ENCODE measurements at places on chromosomes 12 and 14.

DNA sequence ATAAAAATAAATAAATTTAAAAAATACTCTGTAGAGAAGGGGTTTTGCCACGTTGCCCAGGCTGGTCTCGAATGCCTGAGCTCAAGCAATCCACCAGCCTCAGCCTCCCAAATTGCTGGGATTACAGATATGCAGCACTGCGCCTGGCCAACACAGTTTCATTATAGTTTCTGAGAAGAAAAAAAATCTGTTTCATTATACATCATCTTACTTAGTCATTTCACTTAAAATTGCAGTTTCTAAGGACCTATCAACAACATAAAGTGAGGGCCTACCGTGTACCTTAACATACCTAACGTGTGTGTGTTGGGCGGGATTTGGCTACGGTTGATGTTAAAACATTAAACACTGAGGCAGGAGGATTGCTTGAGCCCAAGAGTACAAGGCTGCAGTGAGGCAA, 28.3 kb downstream of the P2RX2 start:
- DNase-seq: no peak

GRCh38 chr14:81309511-81309910, 88.8 kb upstream of the GTF2A1 start:
- DNase-seq: no peak

DNA sequence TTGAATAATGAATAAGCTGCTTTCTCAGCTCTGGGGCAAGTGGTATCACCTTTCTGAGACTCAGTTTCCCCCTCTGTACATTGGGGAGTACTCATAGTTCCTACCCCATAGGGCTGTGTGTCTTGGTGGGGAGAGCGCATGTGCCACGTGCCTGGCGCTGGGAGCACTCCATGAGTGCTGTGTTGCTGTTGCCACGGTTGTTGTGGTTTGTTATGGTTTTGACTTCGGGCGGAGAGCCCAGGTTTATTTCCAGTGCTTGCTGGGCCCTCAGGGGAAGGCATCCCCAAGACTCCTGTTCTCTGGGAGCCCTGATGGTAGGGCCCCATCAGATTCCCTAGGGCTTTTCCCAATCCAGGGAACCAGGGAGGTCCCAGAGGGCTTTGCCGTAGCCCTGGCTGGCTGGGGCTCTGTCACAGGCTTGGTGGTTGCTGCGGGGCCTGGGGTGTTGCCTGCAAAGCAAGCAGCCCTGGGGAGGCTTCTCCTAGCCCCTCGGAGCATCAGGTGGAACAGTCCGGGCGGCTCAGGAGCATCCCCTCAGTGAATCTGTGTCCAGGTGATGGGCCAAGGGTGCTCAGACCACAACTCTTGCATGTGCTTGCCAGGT, 18.6 kb downstream of the SH2B3 start:
- DNase-seq: no peak

GRCh38 chr12:131204416-131205274, 250.9 kb downstream of the ADGRD1 start:
- DNase-seq: no peak

DNA sequence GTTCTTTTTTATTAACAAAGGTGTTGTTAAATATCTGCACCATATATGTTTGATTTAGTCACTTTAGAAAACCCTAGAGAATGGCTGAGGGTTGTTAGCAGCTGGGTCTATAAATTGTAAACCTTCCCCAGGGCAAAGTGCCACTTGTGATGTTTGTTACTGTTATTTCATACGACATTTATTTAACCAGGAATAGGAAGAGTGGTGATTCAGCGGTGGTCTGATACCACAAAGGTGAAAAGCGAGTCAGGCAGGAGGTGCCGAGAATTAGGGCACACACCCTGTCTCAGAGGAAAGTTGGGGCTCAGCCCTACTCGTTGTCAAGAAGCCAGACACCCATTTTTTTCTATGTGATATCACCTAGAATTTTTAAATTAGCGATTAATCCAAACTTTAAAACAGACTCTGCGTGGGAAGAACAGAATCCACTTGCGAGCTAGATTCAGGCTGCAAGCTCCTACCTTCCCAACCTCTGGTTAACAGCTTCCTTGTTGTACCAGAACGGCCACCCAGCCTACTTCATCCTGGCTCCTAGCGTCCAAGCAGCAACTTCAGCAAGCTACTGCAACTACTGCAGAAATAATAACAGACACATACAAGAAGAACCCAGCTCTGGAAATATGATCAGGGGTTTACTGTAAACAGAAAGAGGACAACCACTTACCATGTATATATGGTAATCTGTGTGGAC, 126.7 kb downstream of the TMEM132D start:
- DNase-seq: no peak

DNA sequence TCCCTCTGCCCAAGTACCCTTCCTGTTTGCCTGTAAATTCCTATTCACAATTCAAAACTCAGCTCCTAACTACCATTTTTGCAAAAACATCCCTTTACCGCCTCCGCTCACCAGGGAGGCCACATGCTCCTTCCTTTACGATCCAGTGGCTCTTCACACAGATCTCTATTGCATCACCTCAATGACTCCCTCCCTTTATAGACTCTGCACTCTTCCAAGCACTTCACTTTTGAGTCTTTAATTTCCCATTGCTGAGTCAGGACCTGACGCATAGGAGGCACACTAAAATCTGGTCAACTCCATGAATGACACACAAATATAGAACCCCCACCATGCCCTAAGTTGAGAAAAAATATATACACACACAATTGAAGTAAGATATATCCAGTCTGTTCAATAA, 45.9 kb downstream of the PPP1R13B start:
- no peak for DNase-seq

- DNase-seq: no peak
Observed at GRCh38 chr14:94545131-94545841, 16.0 kb upstream of the SERPINA4 start.

GRCh38 chr12:14901228-14901562, 15.5 kb upstream of the MGP start:
- DNase-seq: no peak

GRCh38 chr14:104874110-104874531, 9.1 kb downstream of the CEP170B start:
- no peak for DNase-seq

- DNase-seq: no peak
Observed at GRCh38 chr12:52205612-52206303, 13.9 kb upstream of the KRT80 start.

DNA sequence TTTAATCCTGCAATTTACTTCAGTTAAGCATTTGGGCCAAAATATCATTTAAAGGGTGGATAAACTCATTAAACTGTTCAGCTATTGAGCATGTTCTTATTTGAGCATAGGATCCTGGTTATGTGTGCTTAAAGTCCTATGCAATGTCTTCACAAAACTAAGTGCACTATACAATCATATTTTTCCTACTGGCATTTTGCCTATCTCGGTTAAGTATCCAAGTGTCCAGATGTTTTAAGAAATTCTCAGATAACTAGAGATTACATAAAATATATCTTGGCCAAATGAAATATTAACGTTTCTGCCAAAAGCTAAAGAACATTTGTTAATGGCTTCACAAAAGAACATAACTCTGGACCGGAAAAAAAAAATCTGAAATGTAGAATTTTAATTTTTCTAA, 250.8 kb upstream of the LRFN5 start:
- DNase-seq: no peak

- DNase-seq: no peak
Observed at GRCh38 chr14:80607430-80608190, 333.9 kb downstream of the CEP128 start.

DNA sequence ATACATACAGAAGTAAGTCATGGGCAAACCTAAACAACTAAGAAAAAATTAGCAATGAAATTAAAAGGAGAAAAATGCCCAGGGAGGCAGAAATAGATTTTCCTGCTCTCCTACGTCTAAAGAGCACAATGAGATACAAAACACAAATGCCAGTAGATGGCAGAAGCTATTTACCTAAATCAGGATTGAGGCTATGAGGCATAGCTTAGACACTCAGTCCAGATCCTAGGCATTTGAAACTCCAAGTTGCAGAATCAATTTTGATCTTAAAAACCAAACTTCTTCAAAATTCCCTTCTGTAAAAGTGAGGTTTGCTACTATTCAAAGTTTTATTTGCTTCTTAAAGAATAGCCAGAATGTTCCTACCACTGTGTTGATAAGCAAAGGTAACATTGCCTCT, 368.6 kb downstream of the DAD1 start:
- DNase-seq: no peak

GRCh38 chr12:59724011-59724695, 128.3 kb downstream of the SLC16A7 start:
- no peak for DNase-seq

DNA sequence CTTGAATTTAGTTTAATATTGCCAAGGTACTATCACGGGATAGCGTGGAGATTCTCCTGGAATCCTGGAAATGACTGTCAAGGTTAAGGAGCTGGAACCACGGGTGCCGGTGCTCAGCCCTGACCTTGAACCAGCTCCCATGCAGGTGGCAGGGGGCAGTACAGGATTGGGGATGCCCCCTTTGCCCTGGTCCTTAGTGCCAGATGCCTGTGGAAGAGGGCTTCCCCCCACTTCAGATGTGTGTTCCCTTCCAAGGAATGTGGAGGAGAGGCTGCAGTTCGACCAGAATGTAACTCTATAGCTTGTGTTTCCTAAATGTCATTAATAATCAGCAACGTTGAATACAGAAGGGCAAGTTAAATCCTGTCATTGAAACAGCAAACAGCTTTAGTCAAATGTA, 258.9 kb downstream of the VRK1 start:
- DNase-seq: no peak

DNA sequence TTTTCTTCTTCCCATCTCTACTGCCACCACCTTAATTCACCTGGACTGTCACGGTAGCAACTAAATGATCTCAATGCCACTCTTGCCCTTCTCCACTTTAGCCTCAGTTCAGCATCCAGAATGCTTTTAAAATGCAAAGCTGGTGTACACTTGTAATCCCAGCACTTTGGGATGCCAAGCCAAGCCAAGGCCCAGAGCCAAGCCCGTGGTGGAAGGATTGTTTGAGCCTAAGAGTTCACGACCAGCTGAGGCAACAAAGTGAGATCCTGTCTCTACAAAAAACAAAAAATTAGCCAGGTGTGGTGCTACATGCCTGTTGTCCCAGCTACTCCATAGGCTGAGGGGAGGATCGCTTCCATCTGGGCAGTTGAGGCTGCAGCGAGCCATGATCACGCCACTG, 5.9 kb downstream of the CIPC start:
- DNase-seq: no peak

DNA sequence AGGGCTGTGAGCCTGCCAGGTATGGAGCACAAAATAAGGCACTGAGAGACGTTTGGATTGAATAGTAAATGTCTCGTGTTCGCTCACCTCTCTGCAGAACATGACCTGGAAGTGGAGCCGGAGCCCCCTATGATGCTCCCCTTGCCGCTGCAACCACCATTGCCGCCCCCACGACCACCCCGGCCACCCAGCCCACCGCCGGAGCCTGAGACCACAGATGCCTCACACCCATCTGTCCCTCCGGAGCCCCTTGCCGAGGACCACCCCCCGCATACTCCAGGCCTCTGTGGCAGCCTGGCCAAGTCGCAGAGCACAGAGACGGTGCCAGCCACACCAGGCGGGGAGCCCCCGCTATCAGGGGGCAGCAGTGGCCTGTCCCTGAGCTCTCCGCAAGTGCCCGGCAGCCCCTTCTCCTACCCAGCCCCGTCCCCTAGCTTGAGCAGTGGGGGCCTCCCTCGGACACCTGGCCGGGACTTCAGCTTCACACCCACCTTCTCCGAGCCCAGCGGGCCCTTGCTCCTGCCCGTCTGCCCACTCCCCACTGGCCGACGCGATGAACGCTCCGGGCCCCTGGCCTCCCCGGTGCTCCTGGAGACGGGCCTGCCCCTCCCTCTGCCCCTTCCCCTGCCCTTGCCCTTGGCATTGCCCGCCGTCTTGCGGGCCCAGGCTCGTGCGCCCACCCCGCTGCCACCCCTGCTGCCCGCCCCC, 18.7 kb downstream of the SETD1B start:
- DNase-seq: no peak

DNA sequence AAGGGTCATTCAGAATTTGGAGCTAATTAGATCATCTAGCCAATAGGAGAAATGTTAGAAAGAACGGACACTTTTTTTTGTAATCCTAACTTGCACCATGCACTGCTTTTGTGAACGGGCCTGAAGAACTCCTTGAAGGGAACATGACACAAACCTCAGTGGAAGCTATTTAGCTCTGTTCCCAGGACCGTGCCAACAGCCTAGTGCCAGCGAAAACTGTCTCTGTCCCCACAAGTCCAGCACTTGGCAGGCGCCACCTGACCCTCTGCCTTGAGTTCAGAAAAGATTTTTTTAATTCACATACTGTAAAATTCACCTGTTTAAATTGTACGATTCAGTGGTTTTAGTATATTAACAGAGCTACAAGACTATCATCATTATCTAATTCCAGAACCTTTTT, 31.3 kb upstream of the KCNA5 start:
- no peak for DNase-seq

- DNase-seq: no peak
Observed at GRCh38 chr14:104375551-104376201, 203.9 kb upstream of the C14orf180 start.

- no peak for DNase-seq
Observed at GRCh38 chr12:96501133-96501761, 11.9 kb downstream of the CFAP54 start.

GRCh38 chr14:53168786-53169185, 15.7 kb upstream of the DDHD1 start:
- no peak for DNase-seq

GRCh38 chr12:79838359-79838758, 96.5 kb downstream of the PPP1R12A start:
- no peak for DNase-seq

DNA sequence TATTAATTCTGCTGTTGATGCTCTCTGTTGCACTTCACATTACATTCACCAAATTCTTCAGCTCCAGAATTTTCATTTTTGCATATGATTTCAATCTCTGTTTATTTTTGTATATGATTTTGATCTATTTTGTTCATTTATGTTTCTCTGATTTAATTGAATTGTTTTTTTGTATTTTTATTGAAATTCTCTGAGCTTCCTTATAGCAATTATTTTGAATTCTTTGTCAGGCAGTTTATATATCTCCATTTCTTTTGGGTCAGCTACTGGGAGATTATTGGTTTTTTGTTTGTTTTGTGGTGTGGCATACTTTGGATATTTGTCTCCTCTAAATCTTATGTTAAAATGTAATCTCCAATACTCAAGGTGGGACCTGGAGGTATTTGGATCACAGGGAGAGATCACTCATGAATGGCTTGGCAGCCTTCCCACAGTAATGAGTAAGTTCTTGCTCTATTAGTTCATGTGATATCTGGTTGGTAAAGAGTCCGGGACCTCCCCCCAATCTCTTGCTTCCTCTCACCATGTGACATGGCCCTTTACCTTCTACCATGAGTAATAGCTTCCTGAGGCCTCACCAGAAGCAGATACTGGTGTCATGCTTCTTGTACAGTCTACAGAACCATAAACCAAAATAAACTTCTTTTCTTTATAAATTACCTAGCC, 8.7 kb upstream of the TCL1A start:
- no peak for DNase-seq

- no peak for DNase-seq
Observed at GRCh38 chr14:71163842-71164629, 256.8 kb downstream of the PCNX1 start.

DNA sequence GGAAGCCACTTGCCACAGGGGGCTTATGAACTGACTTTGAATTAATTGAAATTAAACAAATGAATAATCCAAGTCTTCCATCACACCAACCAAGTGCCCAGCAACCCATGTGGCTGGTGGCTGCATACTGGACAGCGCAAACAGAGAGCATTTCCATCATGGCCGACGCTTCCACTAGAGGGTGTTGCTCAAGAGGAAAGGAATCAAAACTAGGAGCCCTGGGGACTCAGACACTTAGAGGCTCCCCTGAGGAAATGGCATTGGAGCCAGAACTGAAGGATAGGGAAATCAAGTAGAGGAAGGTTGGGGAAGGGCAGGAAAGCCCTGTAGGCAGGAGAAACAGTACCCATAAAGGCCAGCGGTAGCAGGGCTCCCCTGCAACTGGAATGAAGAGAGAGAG, 50.6 kb upstream of the NUAK1 start:
- DNase-seq: no peak

All from NCI-H2081 treated with DMSO at 0.1 percent for 48 hours (cell line).